ENCODE measurements at places on chromosomes 2 and 18.
A peak's percentile ranks its signal among the peaks of the same experiment; 100 is the strongest.

- no peak for DNase-seq
These were observed 6.7 kb upstream of the TNFAIP6 start for GRCh38 chr2:151350579-151351195.

DNA sequence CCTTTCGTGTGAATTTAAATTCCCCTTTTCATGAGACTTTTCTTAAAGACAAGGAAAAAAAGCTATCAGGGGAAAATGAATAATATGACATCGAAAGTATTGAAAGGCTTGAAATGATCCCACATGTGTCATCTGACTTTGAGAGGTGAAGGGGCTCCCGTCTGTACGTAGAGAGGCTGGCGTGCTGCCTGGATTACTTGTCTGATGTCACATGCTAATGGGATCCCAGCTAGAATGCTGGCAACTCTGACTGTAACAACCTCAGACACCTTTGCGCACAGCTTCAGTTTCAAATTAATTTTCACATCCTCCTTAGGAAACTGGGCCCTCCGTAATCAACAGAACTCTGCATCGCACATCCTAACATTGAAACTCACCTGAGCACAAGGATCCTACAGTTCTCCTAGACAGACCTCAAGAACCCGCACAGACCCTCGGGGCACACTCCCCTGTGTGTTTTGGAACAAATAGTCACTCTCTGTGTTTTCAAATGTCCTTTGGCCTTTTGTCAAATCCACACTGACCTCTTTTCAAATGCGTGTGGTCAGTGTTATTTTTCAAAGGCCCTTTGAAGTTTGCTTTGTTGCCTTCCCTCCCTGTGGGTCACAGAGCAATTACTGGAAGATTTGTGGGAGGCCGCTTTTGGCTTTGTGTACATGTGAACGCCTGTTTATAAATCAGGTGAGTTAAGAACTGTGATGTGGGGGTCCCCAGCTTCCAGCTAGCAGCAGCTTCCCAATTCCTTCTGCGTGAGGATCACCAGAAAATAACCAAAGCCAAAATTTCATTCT is 65.9 kb downstream of the IL1R2 start:
- DNase-seq, result no peak

DNA sequence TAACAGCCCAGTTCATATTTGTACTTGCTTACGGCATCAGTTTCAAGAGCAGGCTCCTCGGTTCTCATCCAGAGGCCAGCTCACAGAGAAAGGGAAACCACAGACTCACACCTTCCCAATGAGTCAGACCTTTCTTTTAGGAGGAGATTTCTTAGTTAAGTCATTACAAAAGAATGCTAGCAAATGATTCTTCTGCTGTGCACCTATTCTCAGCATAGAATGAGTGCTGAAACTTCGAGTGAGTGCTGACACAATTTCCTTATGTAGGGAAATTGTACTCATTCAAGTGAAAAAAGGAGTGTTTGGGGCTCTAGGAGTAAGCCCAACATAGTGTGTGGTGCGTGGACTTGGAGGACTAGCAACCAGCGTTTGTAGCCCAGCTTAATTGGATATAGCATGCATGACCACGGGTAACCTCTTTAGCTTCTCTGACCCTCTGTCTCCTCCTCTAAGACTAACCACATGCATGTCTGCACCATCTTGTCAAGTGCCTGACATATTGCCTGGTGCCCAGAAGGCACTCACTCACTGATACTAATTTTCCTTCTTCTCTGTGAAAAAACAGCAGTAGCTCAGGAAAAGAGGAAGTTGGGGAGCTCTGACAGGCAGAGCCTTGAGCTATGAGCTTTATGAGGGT is 87.0 kb downstream of the ALPK2 start:
- DNase-seq, result peak; percentile 21

DNA sequence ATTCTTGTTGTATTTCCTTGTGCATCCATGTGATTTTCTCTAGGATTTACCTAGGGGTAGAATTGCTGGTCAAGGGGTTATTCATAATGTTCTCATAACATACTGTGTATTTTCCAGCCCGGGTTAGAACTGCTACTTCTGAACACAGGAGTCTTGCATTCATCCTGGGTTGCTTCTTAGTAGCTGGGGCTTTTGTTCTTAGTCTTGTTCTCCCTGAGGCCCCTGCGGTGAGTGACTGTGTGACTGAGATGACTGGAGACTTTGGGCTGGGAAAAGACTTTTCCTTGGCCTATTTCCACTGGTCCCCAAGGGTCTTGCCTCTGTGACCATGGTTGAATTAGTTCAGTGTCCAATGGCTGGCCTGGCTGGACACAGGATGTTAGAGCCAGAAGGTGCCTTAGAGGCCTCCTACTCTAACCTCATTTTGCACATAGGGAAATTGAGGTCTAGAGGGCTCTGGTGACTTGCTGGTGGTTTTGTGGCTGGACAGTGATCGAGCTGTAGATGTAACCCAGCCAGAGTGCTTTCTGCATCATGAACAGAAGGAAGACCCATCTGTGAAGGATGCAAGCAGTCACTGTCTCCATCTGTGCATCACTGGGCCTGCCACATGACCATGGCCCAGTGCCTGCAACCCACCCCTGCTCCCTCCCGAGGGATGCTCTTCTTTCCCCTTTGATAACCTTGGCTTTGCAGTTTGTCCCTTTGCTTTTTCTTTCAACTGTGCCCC is 233.3 kb downstream of the FHOD3 start:
- no peak for DNase-seq

GRCh38 chr18:21254576-21254975 is 12.5 kb downstream of the GREB1L start:
- no peak for DNase-seq

All from activated gamma-delta T cell treated with Interleukin-2 at 50 U/mL for 16 hours (primary cell).